Stimulated activated CD4-positive, alpha-beta T cell treated with anti-CD3 and anti-CD28 coated beads, Interleukin-1b, Interleukin-23, amount 100 ng/mL, for 48 hours (primary cell): ENCODE measurements at places on chromosomes 13 and 19.
A peak's percentile ranks its signal among the peaks of the same experiment; 100 is the strongest.

DNA sequence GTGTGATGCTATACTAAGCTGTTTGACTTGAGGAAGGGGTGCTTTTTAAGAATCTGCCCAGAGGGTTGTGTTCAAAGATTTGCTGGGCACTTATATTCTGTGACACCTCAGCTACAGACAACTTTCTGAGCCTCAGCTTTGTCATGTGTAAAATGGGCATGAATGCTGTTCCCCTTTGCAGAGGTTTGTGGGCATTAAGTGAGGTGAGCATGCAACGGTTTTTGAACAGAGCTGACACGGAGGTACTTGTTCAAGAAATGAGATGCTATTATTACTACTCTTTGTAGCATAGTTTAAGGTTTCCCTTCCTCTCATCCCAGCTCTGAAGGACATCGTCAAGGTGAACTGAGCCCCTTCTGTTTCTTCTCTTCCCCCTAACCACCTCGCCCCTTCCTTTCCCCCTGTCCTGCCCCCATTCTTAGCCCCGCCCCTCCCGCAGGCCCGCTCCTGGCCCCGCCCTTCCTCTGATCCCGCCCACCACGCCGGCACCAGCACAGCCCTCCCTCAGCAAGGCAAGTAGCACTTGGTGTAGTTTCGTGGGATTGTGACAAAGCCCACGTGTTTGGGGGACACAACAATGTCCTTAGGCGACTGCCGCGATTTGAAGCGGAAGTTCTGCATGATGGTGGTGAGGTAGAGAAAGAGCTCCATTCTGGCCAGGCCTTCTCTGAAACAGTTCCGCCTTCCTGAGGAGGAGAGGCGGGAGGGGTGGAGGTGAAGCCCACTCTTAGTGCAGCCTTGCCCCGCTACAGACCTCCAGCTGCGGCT, 26.1 kb upstream of the CYP2A7 start:
- DNase-seq: peak; percentile 62

GRCh38 chr13:50654331-50654730, 189.2 kb downstream of the DLEU7 start:
- no peak for DNase-seq

GRCh38 chr19:1057176-1057855, 9.7 kb upstream of the ARHGAP45 start:
- no peak for DNase-seq

- DNase-seq: no peak
These were observed 174.4 kb downstream of the NUFIP1 start for GRCh38 chr13:44814836-44815235.

GRCh38 chr13:59856281-59856810, 307.4 kb downstream of the DIAPH3 start:
- DNase-seq: no peak

GRCh38 chr19:7063339-7063738, 4.9 kb upstream of the MBD3L3 start:
- no peak for DNase-seq

- DNase-seq: no peak
These were observed 10.1 kb downstream of the TUBA3C start for GRCh38 chr13:19171563-19171962.

DNA sequence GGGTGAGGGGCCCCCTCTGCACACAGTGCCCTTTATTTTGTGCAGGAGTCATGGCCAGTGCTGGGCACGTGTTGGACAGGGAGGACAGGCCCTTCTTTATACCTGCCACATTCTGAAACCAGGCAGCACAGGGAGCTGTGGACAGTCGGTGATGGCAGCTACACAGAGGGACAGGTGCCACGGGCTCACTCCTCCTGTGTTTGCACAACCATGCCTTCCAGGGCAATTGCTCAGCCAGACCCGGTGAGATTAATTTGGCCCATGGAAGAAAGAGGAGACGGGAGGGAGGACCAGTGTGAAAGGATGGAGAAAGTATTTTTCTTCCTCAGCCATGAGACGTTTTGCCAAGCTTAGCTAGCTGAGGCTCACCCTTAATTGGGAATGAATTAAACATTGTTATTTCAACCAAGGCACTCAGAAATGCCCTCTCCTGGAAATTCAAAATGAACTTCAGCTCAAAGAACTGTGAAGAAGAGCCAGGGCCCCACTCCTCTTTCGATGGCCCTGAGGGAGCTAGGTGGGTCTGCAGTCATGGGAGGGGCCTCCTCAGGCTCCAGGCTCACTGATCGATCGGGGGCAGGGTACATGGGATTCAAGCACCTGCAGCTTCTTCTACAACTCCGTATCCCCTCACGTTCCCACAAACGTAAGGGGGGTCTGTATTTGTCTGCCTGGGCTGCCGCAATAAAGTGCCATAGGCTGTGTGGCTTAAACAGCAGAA, 41.2 kb downstream of the SHISA2 start:
- no peak for DNase-seq

GRCh38 chr13:49388091-49388635, 55.7 kb downstream of the CAB39L start:
- no peak for DNase-seq

- no peak for DNase-seq
These were observed 5.4 kb downstream of the RSPH6A start for GRCh38 chr19:45809643-45810159.

DNA sequence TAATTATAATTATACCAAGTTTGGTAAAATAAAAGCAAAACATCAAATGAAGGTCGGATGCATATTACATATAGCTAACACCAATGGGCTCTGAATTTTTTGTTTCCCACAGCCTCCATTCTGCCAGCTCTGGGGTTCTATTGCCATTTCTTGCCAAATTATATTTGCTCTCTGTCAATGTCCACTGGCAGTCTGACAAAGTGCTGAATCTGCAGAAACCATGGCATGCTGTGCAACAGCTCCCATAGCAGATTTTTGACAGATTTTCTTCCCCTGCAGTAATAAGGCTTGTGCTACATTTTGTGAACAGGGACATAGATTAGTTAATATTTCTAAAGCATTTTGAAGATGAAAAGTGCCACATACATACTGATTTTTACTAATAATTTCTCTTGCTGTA, 1102.1 kb downstream of the DIAPH3 start:
- DNase-seq: no peak

DNA sequence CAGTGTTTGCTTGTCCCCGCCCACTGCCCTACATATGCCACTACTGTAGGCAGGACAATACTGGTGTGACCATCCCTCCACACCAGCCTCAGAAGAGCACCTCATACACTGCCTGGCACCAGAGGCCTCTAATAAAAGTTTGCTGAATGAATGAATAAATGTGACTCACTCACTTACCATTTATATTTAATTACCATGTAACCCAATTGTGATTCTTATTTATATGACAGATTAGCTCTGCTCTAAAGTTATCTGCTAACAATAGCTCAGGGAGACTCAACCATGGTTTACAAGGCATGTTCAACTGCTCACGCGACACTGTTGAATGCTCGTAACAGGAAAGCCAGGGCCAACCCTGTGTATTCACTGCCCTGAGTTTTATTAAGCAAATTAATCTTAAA, 66.0 kb upstream of the DOCK9 start:
- DNase-seq: no peak

DNA sequence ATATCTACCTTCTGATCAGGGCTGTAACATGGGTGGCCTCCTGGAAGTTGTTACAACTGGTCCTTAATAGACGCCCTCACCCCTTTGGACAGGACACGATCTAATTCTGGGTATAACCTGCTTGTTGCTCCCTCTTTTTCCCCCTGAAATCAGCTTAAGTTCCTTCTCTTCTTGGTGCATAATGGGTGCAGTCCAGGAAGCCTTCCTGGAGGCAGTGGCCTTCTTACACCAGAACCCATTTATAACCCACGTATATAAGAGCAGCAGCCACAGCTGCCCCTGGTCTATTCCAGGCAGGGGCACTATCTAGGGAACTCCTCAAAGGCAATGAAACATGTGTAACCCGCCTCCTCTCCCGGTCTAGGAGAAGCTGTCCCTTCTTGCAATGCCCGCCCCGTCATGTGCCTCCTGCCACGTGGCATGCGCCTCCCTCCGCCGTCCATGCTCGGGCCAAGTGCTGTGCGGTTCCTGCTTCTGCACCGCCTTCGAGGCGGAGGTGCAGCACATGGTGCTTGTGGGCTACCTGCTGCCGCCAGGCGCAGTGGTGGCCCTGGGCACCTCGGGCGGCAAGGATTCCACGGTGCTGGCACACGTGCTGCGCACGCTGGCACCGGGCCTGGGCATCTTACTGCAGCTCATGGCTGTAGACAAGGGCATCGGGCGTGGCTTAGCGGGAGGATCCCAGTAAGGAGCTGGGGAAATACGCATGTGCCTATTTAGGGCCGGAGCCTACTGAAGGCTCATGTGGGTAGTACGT, 27.3 kb downstream of the ZNF175 start:
- no peak for DNase-seq

DNA sequence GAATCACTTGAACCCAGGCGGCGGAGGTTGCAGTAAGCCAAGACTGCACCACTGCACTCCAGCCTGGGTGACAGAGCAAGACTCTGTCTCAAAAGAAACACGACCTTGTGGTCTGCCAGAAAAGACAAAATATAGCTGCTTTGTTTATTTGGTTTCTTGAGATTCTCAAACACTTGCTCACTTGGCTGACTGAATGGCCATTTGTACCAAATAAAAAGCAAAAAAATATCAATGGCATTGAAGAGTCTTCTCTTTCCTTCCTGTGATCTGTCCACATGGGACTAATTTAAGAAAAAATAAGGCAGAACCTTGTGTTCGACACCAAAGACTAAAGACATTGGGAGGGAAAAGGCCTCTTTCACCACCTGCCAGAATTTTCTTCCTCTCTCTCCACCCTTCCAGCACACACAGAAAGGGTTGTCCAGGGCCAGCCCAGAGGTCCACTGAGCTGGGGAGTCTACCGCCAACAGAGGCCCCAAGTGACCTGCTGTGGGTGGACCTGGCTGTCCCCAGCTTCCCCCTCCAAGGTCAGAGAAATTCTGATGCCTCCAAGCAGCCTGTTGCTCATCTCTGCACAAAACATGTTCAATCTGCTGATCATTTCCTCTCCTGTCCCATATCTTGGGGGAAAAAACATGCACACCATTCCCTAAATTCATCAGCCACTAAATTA, 5.9 kb downstream of the BRME1 start:
- DNase-seq: no peak

DNA sequence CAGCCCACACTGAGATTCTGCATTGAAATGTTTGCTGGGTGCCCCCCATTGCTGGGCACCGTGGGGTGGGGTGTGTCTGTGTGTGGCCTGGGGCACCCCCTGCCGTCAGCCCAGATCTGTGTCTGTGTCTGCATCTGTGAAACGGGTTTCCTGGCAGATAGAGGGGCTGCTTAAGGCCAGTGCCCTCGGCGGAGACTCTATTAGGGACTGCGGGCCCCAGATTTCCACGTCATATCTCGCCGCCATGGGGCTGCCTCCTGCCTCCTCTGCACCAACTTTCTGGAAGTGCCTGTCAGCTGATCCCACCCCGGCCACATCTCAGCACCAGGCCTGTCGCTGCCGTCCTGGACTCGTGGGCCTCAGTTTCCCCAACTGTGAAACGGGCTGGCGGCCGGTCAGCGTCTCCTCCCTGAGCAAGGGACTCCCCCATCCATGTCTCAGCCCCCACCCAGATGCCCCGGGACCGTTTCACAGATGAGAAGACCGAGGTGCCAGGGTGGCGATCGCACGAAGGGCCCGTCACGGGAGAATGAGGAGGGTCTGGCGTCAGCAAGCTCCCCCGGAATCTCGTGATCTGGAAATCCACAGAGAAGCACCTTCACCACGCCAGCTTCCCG, 21.4 kb downstream of the ARID3A start:
- DNase-seq: no peak

- DNase-seq: no peak
These were observed 110.8 kb upstream of the PABPC3 start for GRCh38 chr13:24985107-24985506.

DNA sequence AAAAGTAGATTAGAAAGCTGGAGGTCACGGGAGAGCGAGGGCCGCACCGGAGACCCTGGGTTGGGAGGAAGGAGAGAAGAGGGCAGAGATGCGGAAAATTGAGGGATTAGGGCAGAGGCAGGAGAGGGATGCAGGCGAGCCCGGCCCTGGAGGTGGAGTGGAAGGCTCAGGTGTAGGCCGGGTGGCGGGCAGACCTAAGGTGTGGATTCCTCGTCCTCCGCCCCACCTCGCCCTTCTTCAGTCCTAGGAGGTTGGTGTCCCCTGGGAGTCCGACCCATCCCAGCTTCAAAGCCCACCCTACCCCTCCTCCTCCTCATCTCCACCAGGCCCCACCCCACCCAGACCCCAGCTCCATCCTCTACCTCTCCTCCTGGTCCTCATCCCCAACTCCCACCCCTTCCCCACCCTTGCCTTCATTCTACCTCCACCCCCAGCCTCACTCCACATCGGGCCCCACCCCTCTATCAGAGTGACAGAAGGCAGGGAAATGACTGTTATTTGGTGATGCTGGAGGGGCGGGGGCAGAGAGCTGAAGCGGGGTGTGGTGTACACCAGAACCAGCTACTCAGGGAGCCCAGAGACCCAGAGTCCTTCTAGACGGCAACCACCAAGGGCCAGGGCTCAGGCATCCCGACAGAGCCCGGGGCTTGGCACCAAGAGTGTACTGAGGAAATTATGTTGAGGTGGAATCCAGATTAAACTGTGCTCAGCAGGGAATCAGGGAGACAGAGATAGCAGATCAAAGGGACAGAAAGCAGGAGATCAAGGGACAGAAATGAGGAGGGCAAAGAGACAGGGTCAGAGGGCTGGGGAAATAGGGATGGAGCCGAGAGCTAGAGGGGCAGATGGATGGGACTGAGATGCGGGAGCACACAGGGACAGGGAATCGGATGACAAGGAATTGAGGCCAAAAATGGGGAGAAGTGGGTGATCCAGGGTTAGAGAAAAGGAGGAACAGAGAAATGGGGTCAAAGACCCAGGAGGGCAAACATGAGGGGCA, 6.4 kb downstream of the ERFL start:
- DNase-seq: no peak

- peak; percentile 52 for DNase-seq
These were observed 24.9 kb downstream of the SLC8A2 start for GRCh38 chr19:47446534-47447469.

- no peak for DNase-seq
These were observed 100.0 kb downstream of the GADD45B start for GRCh38 chr19:2575734-2576481.

GRCh38 chr19:3499738-3500428, 591 bp downstream of the DOHH start:
- no peak for DNase-seq

DNA sequence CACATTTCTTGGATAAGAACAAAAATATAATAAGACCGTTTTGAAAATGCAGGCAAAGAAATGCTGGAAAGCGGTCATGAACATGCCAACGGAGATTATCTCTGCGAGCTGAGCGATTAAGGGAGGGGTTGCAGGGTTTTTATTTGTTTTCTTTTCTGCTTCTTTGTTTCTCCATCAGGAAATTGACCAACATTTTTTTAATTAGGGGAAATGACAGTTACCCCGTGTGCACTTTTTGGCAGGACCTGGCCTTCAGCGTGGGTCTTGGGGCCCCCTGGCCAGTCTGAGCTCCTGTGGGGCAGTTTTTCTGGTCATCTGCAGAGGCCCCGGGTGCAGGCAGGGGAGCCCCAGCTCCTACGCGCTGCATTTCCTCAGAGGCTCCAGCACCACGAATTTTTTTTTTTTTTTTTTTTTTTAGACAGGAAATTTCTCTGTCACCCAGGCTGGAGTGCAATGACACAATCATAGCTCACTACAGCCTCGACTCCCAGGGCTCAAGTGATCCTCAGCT, 31.3 kb upstream of the HOMER3 start:
- no peak for DNase-seq
